ENCODE measurements at places on chromosomes 11 and 22.

- no peak for DNase-seq
These were observed 167.0 kb upstream of the RASSF10 start for GRCh38 chr11:12841946-12842630.

- DNase-seq: no peak
These were observed 42.4 kb downstream of the CACNA1I start for GRCh38 chr22:39612811-39613548.

- no peak for DNase-seq
These were observed 629 bp downstream of the TTLL8 start for GRCh38 chr22:50057278-50058060.

GRCh38 chr11:95147364-95147905 is 57.8 kb downstream of the ENDOD1 start:
- no peak for DNase-seq
